CD4-positive, alpha-beta T cell treated with Interleukin-4 for 4 hours (primary cell): ENCODE measurements at places on chromosomes 5 and 9.

DNA sequence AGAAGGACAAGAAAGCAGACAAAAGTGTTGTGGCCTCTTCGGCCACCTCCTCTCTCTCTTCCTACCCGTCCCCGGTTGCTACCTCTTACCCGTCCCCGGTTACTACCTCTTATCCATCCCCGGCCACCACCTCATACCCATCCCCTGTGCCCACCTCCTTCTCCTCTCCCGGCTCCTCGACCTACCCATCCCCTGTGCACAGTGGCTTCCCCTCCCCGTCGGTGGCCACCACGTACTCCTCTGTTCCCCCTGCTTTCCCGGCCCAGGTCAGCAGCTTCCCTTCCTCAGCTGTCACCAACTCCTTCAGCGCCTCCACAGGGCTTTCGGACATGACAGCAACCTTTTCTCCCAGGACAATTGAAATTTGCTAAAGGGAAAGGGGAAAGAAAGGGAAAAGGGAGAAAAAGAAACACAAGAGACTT, 2.4 kb downstream of the EGR1 start:
- no peak for DNase-seq

- no peak for DNase-seq
Observed at GRCh38 chr9:73980754-73981153, 516.4 kb upstream of the RORB start.

- no peak for DNase-seq
Observed at GRCh38 chr5:83011985-83012384, 65.2 kb downstream of the TMEM167A start.

DNA sequence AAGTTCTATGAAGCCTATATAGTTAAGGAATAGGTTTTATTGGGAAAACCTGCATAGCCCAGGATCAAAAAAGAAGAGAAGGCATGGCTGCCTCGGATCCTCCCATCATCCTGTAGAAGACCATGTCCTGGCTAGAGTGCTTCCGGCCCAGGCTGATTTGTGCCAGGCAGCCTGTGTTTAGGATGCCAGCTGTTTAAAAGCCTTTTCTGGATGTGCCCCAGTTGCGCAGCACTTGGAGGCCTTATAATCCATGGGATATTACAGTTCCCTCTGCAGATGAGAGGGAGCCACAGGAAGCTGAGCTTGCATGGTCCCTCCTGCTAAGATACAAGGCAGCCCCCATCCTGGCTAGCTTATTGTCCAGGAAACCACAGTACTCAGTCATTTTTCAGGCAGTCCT, 97.9 kb downstream of the CHSY3 start:
- no peak for DNase-seq

GRCh38 chr5:13357929-13358328, 586.6 kb downstream of the DNAH5 start:
- no peak for DNase-seq

GRCh38 chr9:82363198-82363597, 374.6 kb downstream of the SPATA31D1 start:
- DNase-seq: no peak

- DNase-seq: no peak
Observed at GRCh38 chr5:141574122-141574510, 44.7 kb downstream of the DIAPH1 start.

GRCh38 chr5:144742361-144742760, 571.7 kb downstream of the KCTD16 start:
- DNase-seq: no peak

DNA sequence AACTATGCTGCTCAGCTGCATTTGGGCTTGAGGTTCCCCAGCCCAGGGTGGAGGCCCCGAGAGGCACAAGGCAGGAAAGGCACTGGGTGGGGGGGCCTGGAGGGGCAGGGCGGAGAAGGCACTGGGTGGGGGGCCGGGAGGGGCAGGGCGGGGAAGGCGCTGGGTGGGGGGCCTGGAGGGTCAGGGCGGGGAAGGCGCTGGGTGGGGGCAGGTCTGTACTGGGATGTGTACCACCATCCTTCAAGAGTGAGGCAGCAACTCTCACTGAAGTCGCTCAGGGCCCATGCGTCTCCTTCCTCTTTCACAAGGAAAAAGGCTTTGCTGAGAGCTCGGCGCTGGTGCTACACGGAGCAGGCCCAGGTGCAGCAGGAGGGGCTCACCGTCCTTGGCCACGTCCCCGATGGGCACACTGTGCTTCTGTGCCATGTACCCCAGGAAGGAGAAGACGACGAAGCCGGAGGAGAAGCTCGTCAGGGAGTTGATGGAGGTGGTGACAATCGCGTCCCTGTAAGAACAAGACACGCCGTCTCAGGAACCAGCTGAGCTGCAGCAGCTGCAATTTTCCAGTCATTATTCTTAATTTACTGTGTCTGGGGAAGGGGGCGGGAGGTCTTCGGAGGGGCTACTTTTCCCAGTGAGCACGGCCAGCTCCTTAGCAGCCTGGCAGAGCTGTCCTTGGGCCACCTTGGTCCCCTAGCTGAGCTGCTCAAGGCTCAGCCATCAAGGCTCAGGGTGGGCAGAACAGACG, 30.8 kb downstream of the SLC6A3 start:
- DNase-seq: no peak

GRCh38 chr9:36576866-36577265, 4.2 kb downstream of the MELK start:
- no peak for DNase-seq

DNA sequence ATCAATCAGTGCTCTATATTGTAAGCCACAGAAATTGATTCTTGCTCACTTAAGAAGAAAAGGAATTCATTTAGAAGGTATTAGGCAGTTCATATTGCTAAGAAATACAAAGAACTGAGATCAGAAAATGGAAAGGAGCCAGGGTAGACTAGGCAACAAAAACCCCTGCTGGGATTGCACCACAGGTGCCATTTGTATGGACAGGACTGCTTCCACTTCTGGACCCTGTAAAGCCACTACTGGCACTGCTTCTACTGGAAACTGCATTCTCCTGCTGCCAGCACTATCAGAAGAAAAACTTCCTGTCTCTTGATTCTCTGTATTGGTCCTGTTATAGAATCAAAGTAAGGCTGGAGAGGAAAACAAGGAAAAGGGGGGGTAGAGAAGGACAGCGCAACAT, 45.9 kb downstream of the CERT1 start:
- DNase-seq: no peak

GRCh38 chr9:75229605-75230332, 141.5 kb downstream of the OSTF1 start:
- DNase-seq: no peak

GRCh38 chr5:43010935-43011315, 29.2 kb downstream of the ANXA2R start:
- DNase-seq: no peak

DNA sequence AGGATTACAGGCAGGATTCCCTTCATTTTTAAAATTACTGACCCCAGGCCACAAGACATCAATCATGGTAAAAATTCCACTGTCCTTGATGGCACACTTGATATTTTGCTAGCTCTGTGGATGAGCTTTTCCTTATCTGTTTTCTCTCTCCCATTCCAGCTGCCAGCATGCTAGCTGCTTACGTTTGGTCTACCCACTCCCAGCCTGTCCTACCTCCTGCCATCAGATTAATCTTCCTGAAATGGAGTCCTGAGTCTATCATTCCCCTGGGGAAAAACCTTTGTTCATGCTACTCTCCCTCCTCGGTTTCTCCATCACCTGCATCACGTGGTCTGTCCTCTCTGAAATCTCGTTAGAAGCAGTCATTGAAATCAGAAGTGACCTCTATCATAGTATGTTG, 108.9 kb downstream of the F2RL2 start:
- DNase-seq: no peak

GRCh38 chr5:179345183-179345432, 153 bp downstream of the ADAMTS2 start:
- no peak for DNase-seq

DNA sequence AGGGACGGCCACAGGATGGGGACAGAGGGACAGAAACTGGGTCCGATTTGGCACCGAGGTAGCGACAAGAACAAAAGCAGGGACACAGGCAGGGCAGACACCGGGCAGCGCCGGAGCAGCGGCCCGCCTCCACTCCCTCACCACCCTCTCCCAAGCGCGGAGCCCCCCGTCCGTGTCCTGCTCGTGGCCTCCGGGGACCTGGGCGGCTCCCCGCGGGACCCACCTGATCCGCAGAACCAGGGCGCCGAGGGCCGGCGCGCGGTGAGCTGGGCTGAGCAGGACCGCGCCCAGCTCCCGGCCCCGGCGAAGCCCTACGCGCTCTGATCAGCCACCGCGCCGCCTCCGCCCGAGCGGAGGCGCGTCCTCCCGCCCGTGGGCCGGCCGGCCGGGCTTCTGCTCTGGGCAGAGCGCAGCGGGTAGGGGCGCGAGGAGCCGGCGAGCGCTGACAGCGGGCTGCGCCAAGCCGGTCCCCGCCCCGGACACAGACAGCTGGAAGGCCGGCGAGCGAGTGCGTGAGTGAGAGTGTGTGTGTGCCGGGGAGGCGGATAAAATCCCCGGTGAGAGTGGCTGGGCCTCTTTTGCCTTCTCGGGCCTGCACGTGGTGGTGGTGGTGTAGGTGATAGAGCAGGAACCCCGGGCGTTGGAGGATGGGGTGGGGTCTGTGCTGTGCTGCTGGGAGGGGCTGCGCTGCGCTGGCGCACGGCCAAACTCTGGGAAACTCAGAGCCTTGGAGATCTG, at the start of gene GGTA1:
TSS of gene GGTA1 (minus strand) at position 418 of the 738 bp plus-strand sequence. CDS start 31,922 bp downstream, outside the sequence.
- DNase-seq: no peak

GRCh38 chr5:27124590-27124989, 86.2 kb upstream of the CDH9 start:
- DNase-seq: no peak

GRCh38 chr9:105883847-105884246, 189.5 kb downstream of the TMEM38B start:
- DNase-seq: no peak

GRCh38 chr9:14089051-14089803, 224.7 kb downstream of the NFIB start:
- DNase-seq: no peak

- no peak for DNase-seq
Observed at GRCh38 chr9:73093016-73093739, 58.5 kb upstream of the ANXA1 start.

DNA sequence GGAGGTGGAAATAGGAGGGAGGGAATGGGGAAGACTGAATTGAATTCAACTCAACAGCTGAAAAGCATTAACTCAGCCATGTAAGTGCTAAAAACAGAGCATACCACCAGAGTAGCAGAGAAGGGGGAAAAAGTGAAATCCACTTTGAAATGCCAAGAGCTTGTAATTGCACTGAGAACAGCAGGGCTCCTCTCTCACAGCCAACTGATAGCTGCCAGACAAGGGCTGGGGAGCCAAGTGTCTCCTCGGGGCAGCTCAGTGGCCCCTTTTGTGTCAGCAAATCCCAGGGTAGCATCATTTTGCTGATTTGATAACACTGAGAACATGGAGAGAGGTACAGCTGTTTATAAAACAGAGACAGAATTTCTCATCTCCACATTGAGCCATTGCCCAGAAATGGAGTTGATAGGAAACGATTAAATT, 182.5 kb downstream of the FRMD3 start:
- DNase-seq: no peak

DNA sequence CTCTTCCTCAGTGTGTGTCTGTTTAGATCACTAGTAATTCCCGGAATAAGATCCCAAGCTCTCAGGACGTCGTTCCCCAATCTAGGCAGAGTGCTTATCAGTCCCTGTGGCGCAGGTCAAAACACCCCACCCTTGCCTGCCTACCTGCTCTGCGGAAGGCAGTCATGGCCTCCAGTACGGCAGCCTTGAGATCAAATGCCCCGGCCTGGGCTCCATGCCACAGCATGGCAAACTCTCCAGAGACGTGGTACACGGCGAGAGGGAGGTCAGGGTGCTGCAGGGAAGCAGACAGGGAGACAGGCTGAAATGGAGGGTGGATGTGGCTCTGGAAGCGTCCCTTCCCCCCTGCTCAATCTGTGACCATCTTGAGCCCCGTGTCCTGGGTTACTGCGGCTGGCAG, 12.0 kb upstream of the HDHD3 start:
- no peak for DNase-seq

DNA sequence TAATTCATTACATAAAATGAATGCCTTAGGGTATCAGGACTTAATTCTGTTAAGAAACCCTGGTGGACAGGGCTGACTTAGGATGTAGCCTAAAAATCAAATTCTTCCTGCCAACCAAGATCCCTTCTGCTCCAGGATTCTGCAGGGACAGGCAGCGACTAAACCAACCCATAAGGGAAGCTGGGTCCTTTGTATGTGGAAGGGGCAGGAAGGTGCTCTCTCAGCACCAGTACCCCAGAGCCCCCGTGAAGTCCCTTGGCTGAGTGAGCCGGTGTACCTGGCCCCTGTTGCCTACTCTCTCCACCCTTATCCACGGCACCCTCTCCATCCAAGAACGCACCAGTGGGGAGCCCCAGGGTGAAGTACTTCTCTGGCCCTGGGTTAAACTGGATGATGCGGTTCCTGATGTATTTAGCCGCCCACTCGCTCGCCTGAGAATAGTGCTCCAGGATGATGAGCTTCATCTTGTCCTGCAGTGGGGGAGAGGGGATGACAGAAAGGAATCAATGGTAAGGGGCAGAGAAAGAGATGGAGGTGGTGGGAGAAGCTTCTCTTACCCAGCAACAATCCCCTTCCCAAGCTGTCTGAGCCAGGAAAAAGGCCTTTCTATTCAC, 1.1 kb downstream of the GNPDA1 start:
- no peak for DNase-seq

GRCh38 chr9:86794391-86795046, 152.8 kb downstream of the GAS1 start:
- no peak for DNase-seq

DNA sequence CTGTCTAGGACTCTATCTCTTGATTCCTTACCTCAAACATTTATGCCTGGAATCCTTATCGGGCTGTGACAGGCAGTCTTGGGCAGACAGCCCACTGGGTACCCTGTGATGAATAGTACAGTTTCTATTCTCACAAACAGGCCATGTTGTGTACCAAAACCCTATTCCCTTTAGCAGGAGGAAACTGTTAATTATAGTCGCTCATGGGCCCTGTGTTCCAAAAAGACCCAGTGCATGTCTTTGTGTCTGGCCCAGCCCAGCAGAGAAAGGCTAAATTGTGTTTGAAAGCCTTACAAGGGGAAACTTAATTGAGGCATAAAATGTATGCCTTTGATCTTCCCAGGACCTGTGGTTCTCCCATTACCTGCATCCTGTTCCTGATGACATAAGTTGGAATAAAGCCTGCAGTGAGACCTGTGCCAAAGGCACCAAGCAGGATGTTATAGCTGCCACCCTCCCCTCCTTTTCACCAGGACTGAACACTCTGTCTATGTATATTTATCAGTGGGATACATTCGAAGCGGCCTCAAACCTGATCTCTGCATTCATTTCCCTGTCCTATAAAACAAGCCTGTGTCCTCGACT, 43.3 kb downstream of the TLR4 start:
- no peak for DNase-seq

DNA sequence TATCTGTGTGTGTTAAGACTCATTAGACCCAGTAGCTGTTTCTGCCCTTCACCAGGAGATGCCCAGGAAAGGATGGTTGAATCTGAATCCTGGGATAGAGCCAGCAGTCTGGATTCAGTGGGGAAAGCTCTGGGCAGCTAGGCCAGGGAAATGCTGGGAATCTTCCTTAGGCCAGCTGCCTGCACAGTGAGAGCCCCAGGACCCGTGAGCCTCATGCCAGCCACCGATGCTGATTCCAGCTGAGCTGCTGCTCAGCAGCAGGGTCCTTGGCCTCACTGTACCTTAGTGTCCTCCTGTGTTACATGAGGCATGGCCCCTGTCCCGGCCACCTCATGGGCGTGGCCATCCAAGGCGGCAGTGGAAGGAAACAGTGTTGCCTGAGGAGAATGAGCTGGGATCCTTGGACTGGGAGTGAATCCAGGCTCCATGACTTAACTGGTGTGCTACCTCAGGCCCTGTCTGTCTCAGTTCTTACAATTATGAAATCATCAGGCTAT, 87.1 kb downstream of the AMBP start:
- DNase-seq: no peak
